Activated CD4-positive, alpha-beta T cell treated with anti-CD3 and anti-CD28 coated beads, Interleukin-2, amount 50 U/mL, for 4 hours (primary cell): ENCODE measurements at places on chromosomes 16 and 17.

DNA sequence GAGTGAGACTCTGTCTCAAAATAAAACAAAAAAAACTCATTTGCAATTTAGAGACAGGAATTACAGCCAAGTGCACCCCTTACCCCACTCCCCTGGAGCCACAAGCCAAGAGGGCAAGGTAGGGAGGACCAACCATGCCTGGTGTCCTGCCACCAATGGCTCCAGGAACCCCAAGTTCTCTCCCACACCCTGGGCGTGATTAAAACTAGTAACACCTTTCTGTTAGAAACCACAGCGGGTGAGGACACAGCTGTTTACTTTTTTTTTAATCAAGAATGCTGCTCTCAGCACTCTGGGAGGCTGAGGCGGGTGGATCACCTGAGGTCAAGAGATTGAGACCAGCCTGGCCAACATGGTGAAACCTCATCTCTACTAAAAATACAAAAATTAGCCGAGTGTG lies 38.1 kb downstream of the ANKRD11 start:
- DNase-seq: no peak

DNA sequence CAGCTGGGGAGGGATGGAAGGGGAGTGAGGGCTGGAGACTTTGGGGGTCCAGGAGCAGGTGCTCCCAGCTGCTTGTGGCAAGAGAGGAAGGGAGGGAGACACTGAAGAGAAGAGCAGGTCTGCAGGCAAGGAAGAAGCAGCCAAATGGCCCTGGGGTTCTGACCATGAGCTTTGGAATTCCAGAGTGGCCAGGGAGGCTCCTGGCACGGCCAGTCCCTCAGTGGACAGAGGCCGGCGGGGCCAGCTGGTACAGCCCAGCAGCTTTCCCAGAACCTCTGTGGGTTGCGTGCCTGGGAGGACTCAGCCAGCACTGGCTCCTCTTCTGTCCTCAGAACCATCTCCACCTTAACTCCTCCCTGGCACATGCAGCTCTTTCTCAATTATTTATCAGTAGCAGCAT lies 233.0 kb downstream of the MSI2 start:
- no peak for DNase-seq

GRCh38 chr16:8961811-8962390 lies 1.8 kb downstream of the USP7 start:
- no peak for DNase-seq

GRCh38 chr16:19375561-19376158 lies 42.0 kb upstream of the TMC5 start:
- DNase-seq: no peak

DNA sequence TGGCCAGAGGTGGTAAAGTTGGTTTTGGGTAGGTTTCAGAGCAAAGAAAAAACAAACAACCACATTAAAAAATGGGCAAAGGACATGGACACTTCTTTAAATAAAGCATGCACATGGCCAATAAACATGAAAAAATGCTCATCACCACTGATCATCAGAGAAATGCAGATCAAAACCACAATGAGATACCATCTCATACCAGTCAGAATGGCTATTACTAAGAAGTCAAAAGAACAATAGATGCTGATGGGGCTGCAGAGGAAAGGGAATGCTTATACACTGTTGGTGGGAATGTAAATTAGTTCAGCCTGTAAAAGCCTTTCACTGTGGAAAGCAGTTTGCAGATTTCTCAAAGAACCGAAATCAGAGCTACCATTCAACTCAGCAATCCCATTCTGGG lies 598.4 kb upstream of the SOX9 start:
- DNase-seq: no peak

- no peak for DNase-seq
Observed at GRCh38 chr17:74116087-74116717, 87.3 kb upstream of the RPL38 start.

GRCh38 chr17:15914400-15915170 lies 30.3 kb upstream of the ADORA2B start:
- no peak for DNase-seq

DNA sequence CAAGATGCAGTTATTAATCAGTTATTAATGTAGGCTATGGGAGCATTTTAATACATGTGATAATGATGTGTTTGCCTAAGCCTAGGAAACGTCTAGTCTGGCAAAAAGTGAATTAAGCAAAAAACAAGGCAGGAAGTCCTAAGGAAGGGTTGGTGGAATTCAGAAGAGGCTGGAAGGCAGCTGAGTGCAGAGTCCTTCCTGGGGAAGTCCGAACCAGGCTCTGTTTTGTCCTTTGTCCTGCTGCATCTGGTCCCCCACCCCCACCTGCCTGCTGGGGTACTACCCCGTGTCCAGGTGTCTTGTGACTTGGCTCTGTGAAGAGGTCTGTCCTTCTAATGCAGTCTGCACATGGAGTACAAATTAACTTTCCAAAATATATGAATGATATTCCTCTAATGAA lies 1.5 kb upstream of the MYH10 start:
- no peak for DNase-seq

DNA sequence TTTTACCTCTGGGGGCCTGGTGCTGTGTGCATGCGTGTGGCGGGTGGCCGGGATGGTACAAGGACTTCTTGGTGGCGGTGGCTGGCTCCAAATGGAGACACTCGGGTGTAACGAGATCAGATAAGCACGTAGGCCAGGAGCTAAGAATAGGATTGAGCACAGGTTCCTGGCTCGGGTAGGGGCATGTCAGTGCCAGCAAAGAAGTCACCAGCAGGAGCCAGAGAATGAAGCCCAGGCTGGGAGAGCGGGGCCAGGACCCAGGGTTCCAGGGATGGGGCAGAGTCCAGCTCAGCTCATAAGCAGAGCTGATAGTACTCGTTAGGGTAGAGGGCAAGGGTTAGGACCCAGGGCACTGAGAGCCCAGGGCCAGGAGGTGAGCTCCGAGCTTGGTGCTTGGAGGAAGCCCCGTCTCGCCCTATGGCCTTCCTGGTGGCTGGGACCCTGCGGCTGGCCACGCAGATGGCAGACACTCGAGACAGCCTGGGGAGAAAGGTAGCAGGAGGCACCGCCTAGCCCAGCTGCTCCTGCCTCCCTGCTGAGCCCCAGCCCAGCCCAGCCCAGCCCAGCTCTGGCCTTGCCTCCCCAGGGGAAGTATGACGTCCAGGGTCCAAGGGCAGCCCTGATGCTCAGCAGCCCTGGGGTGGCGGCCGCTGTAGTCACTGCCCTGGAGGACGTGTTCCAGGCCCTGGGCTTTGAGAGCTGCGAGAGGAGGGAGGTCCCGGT lies 8.9 kb downstream of the ZNF213 start:
- DNase-seq: no peak

GRCh38 chr17:40290629-40291280 lies 3.1 kb downstream of the CDC6 start:
- peak; percentile 17 for DNase-seq

DNA sequence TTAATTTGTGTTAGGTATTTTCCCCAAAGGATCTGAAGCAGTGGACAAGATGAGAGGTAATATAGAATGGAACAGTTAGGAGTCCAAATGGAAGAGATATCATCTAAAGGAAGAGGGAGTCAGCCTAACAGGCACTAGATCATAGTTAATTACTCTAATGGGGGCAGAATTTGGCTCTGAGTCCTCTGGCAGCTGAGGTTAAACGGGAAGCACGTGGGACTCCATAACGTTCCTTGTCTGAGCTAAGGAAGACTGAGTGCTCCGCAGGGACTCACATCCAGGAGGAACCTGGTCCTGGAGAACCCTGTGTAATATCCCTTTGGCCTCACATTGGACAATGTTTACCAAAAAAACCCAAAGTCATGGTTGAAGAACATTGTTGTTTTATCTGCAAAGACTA lies 46.6 kb upstream of the TEX2 start:
- DNase-seq: no peak

- no peak for DNase-seq
Observed at GRCh38 chr16:77148121-77148520, 42.9 kb upstream of the MON1B start.

DNA sequence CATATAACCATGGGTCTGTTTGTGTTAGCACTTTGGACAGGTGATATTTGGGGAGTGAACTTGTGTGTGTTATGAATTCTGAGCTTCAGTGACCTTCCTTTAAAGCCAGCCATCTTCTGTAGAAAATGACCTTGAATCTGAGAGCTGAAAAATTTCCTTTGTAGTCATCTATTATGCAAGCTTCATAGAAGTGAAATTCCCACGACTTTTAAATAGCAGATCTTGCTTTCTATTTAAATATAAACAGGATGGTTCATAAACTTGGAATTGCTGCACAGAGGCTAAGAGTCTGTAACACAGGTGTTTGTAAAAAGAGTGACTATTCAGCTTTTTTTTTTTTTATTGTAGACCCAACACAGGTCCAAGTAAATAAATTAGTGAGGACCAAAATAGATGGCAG lies 85.5 kb downstream of the MARCHF10 start:
- DNase-seq: no peak

DNA sequence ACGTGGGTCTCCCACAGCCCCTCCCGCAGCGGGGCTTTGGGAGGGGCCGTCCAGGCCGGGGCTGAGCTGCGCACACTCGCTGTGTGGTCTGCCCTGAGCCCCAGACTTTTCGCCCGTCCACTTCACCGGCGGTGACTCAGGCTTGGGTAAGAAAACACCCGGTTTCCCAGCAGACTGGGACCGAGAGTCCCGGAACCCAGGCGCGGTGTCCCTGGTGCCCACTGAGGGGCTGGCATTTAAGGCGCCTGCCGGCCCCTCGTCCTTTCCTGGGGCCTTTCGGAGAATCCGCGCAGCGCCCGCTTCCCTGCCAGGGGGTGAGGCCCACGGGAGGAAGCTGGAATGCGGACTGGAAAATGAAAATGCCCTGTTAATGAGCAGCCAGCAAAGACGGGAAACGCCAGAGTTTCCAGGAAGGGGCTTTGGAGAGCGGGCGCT lies 100.3 kb downstream of the C16orf95 start:
- no peak for DNase-seq

DNA sequence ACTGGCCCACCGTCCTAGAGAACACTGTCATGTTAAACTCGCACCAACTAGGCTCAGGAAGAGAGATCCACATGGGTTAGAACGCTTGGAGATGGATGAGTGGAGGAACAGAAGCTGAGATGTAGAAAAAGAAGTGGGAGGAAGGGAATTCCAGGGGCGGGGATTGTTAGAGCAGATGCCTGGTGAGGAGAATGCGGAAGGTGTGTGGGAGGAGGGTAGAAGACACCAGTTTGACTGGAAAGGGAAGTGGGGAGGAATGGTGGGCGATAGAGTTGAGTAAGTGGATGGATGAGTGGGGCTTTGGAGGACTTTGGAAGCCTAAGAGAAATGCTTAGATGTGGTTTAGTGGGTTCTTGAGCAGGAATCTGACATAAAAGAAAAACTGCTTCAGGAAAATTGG lies 37.4 kb downstream of the DHX38 start:
- no peak for DNase-seq

DNA sequence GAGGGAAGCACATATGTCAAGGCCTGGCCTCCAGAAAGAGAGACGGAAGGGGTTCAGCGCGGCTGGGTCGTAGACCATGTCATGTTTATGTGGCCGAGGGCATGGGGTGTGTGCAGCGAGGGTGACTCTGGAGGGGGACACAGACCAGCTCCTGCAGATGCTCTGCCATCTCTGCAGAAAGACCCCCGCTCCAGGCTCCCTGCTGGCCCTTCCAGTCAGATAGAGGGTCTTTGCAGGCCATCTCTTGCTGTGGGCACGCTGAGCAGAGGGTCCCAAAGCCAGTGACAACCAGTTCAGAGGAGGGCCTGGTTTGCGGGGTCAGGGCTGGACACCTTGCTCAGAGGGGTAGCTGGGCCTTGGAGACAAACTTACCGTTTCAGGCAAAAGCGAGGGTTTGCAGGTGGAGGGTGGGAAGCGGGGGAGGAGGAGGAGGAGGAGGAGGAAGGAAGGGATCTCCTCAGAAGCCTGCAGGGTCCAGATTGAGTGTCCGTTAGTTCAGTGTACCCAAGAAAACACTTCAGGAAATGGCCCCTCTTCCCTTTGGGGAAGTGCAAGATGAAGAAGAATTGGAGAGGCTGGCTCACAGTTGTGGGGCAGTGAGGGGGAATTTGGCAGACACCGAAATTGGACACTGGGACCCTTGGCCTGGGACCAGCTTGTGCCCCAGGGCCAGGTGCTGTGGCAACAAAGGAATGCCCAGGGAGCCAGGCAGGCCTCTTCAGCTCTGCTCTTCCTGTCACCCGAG lies 102.8 kb downstream of the CMIP start:
- no peak for DNase-seq

DNA sequence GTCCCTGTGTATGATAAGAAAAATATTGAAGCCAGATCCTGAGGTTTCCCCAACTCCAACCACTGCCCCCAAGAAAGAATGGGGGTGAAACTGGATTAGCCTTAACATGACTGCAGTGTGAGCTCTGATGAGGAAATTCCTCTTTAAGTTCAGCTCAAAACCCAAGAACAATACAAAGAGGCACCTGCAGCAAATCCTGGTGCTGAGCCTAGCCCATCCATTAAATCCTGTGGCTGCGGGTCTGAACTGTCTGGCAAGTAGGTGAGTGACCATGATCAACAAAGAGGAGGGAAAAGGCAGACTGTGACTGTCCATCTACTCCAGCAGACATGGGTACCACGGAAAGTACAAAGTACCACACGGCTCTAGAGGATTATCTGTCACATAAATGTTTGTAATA lies 64.2 kb downstream of the CREBBP start:
- no peak for DNase-seq

- DNase-seq: no peak
Observed at GRCh38 chr17:16433514-16433913, 18.1 kb downstream of the TRPV2 start.

- no peak for DNase-seq
Observed at GRCh38 chr17:71828182-71828596, 292.6 kb upstream of the SOX9 start.

DNA sequence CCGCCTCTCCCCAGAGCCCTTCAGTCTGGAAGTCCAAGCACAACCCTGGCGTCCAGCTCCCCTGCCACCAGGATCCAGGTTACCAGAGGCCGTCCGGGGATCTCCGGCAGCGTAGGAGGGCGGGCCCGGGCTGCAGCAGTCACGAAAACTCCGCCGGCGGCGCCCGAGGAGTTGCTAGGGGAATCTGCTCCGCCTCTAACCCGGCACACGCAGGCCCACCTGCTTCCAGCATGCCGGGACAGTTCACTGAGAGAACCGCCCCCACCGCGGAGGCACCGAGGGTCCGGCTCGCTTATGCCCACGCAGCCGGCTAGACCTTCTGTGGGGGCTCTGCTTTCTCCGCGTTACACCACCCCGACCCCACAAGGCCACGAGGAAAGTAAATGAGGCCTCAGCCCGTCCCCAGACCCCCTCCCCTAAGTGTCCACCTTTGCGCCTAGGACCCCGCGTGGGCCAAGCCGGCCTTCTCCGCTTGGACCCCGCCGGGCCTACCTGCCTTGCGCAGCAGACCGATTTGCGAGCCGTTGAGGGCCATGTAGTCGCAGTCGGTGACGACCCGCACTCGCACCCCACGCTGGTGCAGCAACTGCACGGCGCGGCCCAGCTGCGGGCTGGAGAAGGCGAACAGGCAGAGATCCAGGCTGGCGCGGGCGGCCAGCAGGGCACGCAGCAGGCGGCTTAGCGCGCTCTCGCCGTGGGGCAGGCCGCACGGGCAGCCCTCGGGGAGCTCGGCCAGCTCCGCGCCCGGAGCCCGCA lies 587 bp downstream of the PLD6 start:
- DNase-seq: peak; percentile 64
